G401 (cell line): ENCODE measurements at places on chromosomes 5 and 9. TPM values are rescaled to one million over a fixed set of nuclear protein-coding genes. Genes with fewer than 3 reads are reported as not detected.

DNA sequence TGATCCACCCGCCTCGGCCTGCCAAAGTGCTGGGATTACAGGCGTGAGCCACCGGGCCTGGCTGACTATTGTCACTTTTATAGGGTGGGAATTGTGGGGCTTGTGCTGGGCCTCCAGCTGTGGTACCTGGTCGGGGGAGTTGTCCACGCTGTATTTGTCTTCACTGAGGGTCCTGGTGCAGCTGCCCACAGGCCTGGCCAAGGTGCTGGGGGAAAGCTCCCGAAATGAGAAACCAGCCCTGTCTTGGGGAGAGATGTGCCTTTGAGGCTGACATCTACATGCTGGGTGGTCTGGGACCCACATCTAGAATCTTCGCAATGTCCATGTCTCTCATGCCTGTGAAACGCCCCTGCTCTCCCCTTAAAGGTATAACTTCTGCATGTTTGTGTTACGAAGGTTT is 2.6 kb downstream of the EXOC3 start:
- no peak for DNase-seq

DNA sequence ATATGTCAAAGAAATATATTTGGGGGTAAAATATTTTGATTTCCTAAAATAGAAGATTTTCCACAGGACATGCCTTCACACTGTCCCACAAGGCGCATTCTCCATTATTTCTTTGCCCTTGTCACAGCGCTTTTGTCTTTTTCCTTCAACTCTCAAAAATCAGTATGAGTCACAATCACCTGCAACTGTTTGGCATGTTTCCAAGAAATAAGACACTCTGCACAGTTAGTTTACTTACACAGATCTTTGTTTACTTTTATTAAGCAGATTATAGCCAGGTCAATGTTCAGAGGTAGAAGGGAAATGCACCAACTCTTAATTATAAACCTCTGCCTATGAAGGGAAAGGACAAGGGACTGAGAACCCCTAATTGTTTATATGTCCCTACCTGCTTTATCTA is 9.5 kb downstream of the CEMIP2 start:
- peak; percentile 32 for DNase-seq

DNA sequence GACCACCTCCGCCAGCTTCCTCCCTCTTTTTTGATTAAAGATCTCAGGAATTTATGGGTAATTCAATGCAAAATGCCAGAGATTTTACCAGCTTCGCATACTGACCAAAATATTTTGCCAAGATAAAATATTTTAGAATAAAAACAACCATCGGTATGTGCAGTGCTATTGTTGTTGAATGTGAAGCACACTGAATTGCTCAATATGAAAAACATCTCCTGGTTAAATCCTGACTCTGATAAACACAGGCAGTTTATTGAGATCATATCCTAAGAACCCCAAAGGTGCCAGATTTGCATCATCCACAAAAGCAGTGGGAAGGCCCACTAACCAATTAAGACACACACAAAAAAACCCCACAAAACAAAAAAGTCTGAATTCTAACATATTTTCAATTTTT is 202.4 kb downstream of the GLIS3 start:
- DNase-seq: no peak

GRCh38 chr5:154520861-154521453 is 42.9 kb upstream of the HAND1 start:
- peak; percentile 9 for DNase-seq

GRCh38 chr5:174221436-174221835 is 175.9 kb downstream of the NSG2 start:
- DNase-seq: no peak

DNA sequence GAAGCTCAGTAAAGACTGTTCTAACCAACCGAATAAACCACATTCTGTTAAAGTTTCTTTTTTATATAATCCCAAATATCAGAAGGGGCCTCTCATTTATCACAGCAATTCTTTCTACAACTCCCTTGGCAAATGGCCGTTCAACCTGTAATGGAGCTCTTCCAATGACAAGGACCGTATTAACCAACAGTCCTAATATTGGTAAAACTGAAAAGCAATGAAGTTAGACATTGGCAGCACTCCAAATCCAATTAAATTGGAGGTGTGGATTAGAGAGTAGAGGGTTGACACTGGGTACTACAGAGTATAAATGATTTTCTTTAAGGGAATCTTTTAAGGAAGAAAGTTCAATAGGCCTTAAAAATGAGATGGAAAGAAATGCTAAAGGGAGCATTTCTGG is 842 bp downstream of the TMED7 start:
- DNase-seq: no peak

GRCh38 chr9:91301161-91301560 is 60.6 kb downstream of the AUH start:
- no peak for DNase-seq

- no peak for DNase-seq
Measured at GRCh38 chr9:124716808-124717207, 54.3 kb downstream of the NR6A1 start.

DNA sequence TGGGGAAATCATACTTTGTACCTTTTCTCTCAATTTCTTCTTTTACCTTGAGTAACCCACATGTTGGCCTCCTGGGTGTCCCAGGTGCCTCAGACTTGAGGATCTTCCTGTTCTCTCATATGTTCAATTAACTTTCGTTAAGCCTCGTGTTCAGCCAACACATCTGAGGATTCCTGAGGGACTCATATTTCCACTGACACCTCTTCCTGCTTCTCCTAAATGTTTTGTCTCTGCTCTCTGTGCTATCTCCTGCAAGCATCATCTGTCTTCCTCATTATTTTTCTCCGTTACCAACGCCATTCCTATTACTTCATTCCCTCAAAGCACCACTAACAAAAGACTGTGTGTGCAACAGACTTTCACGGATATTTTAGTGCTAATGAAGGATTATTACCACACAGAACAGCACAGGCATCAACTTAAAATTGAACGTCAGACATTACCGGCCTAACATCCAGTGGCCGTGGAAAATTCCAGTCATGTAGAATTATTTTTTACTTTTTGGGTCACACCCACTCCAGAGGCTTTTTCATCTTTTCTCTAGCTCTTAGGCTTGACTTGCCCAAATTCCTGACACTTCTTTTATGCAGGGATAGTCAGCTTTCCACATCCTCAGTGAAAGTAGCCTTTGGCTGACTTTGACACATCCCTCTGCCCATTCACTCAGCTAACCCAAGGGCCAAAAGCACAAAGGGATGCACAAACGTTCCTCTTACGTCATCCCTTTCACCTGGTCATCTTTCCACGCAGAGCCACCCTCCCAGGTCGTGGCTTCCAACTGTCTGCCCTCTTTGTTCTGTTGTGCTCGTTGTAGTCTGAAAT is 46.0 kb upstream of the OSMR start:
- no peak for DNase-seq

GRCh38 chr9:70569791-70570190 is 155.3 kb upstream of the KLF9 start:
- DNase-seq: no peak

DNA sequence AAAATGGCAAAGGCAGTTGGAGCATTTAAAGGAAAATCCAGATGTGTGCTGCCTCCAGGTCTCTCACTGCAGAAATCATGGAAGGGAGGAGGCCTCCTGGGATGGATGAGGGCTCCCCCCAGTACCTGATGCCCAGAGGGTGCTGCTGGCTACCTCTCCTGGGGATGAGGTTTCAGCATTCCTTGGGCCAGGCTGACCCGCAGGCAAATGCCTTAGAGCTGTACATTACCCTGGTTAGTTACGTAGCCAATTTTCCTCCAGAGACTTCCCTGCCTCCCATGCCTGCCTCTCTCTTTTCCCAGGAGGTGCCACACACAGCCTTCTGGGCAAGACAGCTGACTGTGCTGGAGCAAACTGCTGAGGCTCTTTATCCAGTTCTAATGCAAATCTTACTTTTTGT is 65.3 kb downstream of the RGS3 start:
- DNase-seq: no peak

GRCh38 chr5:52787600-52788504 is at the start of the genes ITGA1 and PELO:
Gene ITGA1, plus strand, starts transcription at chr5:52787916. Its CDS starts 438 bp downstream, at chr5:52788354.
Gene PELO, plus strand, starts transcription at chr5:52787916. Its CDS starts 12,479 bp downstream, at chr5:52800395.
- DNase-seq: peak; percentile 24

DNA sequence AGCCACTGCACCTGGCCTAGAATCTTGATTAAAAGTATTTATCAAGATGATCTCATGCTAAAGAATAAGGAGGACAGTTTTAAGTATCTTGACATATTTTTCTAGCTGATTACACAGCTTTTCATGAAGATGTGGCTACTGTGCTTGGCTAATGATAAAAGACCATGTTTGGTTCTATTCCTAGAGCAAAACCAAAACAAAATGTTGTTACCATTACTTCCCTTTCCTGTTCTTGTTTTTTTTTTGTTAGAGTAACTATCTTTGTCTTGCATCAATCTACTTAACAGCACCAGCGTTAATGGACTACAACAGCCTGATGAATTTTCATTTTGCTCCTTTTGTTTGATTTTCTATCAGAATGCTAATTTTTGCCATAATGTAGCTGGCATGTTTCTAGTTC is 86.2 kb upstream of the DHFR start:
- DNase-seq: no peak

DNA sequence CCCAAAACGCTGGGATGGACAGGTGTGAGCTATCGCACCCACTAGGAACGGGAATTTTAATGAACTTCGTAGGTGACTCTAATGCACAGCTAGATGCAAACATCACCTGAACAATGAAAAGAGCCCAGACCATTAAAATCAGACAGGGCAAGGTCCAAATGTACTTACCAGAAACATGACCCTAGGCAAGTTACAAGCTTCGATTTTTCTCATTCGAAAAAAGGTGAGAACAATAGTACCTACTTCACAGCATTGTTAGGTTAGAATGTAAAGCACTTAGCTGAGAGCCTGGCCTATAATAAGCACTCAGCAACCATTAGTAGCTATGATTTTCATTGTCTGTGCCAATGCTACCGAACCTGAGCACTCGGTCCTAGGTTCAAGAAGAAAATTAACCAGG is 5.8 kb upstream of the KLHL3 start:
- DNase-seq: no peak

DNA sequence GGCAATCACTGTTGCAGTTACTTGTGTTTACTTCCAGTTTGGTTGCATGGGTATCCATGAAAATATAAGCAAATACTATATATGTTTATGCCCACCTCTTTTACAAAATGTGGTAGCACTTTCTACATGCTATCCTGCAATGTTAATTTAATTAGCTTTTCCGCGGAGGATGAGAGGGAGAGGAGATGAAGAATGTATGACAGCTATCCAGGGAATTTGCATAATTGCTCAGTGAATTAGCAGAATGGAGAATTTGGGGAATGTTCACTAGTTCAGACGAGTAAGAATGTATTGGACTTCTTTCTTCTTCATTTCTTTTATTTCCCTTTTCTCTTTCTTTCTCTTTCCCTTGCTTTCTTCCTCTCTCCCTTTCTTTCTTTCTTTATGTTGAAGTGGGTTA is 140.7 kb upstream of the SLC28A3 start:
- DNase-seq: no peak

DNA sequence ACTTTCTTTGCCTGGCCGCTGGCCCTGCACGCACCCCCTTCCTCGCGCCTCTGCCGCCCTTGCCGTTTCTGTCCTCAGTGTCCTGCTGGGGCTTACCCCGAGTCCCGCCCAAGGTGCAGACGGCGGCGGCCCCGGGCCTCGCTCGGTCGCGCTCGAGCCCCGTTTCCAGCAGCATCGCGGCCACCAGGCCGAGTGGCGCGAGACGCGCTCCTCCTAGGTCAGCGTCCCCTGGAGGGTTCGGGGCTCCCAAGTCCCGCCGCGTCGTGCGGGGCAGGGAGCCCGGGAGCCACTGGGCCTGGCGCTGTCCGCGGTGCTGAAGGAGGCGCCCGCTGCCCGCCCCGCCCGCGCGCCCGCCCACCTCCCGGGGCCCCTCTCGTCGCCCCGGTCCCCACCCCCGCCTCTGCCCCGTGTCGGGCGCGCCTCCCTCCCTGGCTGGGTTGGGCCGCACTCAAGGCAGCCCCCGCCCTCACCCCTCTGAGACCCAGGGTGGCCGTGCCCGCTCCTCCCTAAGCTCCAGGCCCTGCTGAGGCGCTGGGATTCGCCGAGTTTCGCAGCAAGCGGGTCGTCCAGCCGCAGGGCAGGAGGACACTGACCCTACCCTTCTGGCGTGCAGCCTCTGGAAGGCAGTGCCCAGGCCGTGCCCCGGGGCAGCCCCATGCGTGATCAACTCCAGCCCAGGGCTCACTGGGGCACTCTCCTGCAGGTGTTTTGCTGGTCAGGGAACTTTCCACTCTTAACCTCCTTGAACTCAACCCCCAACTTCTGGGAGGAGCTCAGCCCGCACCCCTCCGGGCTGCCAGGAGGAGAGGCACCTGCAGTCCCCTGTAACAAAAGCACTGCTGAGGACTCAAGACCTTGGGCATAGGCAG is at the start of gene LHX3:
TSS of gene LHX3 (minus strand) at position 291 of the 869 bp plus-strand sequence. CDS start at position 175, 116 bp downstream.
- DNase-seq: no peak

- DNase-seq: no peak
Measured at GRCh38 chr9:134024214-134024792, 978 bp upstream of the BRD3OS start.

DNA sequence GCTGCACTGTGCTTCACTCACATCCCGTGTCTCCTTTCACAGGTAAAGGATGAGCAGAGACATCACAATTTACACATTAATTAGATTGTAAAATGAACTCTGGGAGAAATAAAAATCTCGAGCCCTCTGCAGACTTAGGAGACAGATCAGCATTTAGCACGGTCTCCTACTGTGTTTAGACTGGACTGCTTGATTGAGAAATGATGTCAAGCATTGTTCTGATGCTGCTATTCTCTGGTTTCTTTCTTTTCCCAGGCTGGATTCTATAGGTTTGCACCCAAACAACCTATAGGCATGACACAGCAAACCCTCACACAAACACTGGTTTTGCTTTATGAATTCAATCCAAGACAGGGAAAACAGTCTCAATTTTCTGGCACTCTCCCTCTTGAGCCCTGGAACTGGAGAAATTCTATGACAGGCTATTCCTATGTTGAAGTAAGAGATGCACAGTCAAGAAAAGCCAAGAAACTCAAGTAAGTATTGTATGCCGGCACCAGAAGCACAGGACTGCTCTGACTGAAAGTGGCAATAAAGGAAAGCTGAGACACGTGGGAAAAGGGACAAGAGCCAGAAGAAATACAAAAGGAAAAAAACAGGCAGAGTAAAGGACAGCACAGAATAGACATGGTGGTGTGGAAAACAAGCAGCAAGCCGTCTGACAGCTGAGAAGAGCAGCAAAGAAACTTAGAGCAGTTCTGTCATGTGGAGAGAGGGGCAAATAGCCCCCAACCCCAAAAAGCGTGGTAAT is 24.8 kb upstream of the ERAP2 start:
- no peak for DNase-seq

DNA sequence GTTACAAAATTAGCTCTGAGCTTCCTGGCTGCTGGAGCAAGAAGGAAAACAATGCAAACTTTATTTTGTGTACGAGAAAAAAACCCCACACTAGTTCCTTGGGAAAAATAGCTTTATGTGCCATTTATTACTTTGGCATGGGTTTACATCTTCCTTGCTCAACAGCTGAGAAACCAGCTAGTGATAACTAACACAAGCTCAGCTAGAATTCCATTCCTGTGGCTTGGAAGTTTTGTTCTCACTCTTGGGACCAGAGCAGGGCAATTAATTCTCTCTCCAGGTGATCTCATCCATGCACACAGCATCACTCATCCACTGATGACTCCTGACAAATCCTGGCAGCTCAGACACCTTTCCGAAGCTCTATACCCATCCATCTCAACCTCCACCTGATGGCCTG is 104.1 kb downstream of the CRB2 start:
- no peak for DNase-seq

The TRIM14 gene
- 8.9 and 10.2 TPM in 2 replicates for total RNA-seq

The PRUNE2 gene
- total RNA-seq: not detected in 2 replicates

The ADGRD2 gene
- total RNA-seq: not detected in 2 replicates

The RNF180 gene
- total RNA-seq: not detected in 2 replicates

The TPPP gene
- 0.62 and 1.2 TPM in 2 replicates for total RNA-seq

The GDNF gene
- total RNA-seq: not detected in 2 replicates

The CAVIN4 gene
- total RNA-seq: 0.49 and 0.68 TPM in 2 replicates

The GLE1 gene
- total RNA-seq: 37.0 and 38.3 TPM in 2 replicates

The SUSD3 gene
- total RNA-seq: not detected in 2 replicates

The ARHGEF37 gene
- total RNA-seq: not detected in 2 replicates
